ENCODE measurements at places on chromosomes 3 and 15. TPM values are rescaled to one million over a fixed set of nuclear protein-coding genes. Genes with fewer than 3 reads are reported as not detected.

GRCh38 chr3:189404797-189405484 lies 226.2 kb upstream of the TP63 start:
- no peak for DNase-seq

DNA sequence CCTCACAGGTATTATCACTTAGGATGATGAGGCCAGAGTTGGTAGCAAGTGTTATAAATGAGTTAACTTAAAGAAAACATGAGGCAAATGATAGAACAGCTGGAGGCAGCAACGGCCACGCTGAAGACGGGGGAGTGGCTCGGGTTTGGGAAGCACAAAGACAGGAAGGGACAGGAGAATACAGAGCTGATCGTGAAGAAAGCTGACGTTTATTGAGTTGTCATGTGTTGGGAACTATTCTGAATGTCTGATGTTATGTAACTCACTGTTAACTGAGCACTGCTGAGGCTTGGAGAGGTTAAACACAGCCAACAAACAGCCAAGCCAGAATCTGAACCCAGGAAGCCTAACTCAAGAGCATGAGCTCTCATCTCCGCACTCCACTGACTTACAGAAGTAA lies 42.3 kb downstream of the FGD5 start:
- DNase-seq: no peak

DNA sequence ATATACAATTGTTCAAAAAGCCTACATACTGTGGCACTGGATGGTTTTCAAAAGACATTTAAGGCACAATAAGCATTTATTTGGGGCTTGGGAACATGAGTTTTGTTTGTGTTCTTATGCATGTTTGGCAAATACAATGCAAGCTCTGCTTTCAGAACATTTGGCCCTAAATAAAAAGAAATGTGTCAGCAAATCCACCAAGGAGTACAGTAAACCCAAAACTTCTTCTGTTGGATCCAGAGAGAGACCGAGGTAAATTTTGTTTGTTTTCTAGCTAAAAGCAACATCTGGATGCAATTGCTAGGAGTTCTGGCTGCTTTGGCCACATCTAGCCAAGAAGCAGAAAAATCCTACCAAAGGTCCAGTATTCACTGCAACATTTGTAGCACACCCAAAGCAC lies 168.8 kb downstream of the DCLK3 start:
- no peak for DNase-seq

DNA sequence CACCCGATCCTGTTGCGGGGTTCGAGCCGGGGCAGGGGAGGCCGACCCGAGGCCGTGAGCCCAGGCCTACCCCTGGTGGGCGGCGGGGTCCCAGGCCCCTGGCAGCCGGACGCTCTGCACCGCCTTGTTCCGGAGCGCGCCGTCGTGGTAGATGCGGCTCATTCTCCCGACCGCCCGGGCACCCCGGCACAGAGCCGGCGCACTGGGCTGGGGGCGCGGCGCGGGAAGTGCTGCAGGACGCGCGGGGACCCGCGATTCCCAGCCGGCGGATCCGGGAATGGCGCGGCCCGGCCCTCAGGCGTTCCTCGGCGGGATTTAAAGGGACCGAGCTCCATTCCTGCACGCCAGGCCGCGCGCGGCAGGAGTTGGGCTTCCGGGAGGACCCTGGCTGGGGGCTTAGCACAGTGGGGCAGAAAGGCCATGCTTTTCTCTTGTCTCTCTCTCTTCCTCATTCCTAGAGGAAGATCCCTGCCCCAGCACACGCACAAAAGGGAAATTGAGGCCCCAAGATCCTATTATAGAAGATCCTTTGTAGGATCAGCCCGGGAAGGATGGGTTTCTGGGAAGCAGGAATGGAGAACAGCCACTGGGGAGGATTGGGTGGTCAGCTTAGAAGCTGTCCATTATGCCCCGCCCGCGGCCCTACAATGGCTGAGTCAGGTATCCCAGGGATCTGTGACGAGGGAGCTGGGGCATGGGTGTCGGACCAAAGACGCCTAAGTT lies at the start of gene ARPIN:
TSS of gene ARPIN (minus strand) at position 279 of the 723 bp plus-strand sequence. CDS start at position 162, 117 bp downstream.
- DNase-seq: peak; percentile 73

- DNase-seq: no peak
Observed at GRCh38 chr15:39285071-39285470, 295.8 kb upstream of the THBS1 start.

The IQCH gene
- total RNA-seq: 2.0 TPM

- no peak for DNase-seq
Observed at GRCh38 chr15:30974112-30974511, 17.3 kb downstream of the MTMR10 start.

The PARP3 gene
- total RNA-seq: 18.1 TPM

- DNase-seq: peak; percentile 55
Observed at GRCh38 chr3:10330319-10330718, 9.4 kb upstream of the SEC13 start.

GRCh38 chr3:156675830-156676767 lies 1.7 kb downstream of the TIPARP start:
- DNase-seq: peak; percentile 47

- DNase-seq: no peak
Observed at GRCh38 chr3:105260385-105260784, 106.3 kb upstream of the ALCAM start.

- no peak for DNase-seq
Observed at GRCh38 chr15:51382787-51383186, 41.3 kb downstream of the GLDN start.

- DNase-seq: no peak
Observed at GRCh38 chr15:93164409-93164808, 75.4 kb upstream of the RGMA start.

DNA sequence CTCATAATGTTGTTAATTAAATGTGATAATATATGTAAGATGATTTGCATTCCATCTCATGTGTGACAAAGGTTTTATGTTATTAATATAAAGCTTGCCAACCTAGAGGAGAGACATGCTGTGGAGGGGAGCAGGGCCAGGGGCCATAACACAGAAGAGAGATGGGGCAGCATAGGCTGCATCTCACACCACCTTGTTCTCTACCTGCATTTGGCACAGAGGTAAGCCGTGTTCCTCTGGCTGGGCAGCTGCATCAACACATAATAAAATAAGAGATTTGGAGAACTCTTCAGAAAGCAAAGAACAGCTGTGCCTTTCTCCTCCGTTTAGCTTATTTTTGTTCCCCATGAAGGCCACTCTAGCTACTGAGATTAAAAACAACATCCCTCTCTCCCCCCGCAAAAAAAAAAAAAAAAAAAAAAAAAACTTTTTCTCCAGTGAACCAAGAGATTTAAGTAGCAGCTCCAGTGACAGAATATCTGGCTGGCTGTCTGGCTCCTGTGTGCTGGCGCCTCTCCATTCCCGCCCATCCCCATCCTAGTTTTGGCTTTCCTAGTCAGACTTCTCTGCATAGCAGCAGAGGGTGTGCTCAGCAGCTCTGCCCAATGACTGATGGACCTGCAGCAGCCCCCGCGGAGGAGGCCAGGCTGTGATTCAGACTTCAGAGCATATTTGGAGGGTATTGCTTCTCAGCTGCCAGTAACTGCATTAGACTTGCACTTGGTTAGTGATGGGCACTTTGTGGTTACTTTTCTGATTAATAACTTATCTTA lies 52.2 kb upstream of the STXBP5L start:
- peak; percentile 75 for DNase-seq

DNA sequence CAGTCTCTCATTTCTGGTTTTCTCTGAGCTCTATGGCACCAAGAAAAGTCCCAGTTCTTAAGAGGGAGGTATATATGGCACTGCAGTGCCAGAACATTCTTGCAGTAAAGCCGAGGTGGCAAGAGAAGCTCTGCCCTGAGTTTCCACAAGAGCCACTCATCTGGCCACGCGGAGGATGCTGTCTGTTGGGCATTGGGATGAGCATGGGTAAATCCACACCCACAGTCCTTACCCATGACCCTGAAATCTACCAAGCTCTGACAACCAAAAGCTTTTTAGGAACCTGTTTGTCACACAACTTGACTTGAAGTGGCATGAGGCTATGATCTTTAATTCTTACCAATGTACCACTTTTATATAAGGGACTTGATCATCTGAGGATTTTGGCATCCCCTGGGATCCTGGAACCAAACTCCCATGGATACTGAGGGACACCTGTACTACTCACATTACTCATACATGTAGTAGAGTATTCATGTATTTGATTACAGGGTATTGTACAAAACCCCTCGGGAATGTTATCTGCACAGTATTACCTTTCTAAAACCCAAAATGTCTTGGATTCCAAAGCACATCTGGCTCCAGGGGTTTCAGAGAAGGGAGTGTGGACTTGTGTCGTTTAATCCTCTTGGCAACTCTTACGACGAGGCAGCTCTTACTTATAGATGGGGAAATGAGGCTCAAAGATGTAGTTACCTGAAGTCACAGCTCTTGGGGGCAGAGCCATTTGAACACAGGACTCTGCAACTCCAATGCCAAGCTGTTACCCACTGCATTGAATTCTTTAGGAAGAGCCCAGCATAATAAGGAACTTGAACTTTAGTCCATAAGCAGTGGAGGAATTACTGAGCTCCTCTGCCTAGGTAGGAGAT lies 8.8 kb downstream of the RPL32 start:
- DNase-seq: no peak

GRCh38 chr3:26406636-26407035 lies 215.9 kb upstream of the LRRC3B start:
- DNase-seq: no peak

DNA sequence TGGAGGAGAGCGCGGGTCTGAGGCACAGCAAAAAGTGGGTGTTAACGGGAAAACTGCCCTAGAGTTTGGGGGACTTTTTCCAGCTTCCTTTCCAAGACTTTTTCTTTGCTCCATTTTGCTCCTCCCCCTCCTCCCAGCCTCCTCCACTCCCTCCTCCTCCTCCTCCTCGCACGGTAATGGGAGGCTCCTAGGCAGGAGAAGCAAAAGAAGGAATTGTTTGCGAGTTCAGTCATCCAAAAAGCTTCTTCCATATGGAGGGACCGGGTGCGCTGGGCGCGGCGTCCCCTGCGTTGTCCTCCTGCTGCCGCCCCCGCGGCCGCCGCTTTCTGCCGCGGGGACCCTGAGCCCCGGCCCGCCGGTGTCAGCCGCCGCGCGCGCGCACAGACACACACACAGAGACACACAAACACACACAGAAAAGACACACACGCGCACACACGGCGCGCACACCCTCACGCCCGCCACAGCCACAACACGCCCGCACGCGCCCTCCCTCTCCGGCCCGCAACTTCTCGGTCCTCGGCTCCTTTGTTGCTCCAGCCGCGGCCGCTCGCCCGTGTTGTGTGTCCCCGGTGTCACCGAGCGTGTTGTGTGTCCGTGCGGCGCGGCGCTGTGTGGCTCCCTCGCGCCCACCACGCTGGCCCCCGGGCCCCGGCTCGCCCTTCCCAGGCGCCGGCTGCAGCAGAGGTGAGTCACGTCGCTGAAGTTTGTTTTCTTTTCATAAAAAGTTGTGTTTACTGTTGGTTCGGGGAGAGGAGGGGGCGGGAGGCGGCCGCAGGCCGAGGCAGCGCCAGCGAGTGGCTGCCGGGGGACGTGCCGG lies at the start of gene BOC:
TSS of gene BOC (plus strand) at position 228 of the 820 bp plus-strand sequence. CDS start 38,246 bp downstream, outside the sequence.
- DNase-seq: peak; percentile 55

DNA sequence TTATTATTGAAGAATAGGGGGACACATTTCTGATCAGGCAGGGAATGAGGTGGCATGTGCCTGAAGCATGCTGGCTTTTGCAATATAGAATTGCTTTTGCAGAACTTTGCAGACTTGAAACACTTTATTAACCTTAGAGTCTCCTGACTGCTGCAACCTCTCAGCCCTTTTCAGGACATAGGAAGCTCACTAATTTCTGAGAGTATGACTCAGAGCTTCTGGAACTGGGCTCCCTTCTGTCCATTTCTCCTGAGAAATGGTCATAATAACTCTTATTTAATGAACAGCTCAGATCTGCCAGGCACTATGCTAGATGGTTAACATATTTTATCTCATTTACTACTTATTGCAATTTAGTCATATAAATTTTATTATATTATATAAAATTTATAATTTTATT lies 38.6 kb upstream of the DGKG start:
- no peak for DNase-seq

DNA sequence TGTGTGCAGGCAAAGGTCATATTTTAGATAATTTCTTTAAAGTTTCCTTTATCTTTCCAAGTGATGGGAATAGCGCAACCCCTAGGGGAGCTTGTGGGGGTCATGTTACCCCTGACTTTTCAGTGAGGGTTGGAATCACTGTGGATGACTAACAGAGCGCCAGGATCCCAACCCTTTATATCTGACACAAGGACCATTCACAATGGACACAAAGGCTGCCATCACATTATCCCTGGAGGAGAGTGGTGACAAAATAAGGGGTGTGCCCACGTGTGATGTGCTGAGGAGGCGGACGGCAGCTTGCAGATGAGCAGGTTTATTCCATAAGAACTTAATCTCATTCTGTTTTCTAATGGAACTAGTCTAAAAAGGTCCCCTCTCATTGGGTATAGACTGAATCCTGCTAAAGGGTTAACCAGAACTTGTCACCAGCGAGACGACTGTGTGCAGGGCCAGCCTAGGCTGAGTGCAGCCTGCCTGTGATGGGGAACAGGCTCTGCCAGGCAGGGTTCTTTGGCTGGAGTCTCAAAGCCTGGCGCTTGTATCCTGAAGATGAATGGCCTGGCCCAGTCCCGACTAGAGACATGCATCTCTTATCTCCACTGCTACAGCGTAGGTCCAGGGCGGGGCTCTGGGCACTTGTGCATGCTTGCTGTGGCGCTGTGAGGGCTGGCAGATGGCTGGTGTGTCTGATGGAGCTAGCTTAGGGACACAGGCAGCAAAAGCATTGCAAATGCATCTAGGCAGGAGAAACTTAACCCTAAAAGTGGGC lies 50.2 kb downstream of the CHDH start:
- DNase-seq: peak; percentile 75

- no peak for DNase-seq
Observed at GRCh38 chr15:65525622-65526021, 4.6 kb upstream of the HACD3 start.

DNA sequence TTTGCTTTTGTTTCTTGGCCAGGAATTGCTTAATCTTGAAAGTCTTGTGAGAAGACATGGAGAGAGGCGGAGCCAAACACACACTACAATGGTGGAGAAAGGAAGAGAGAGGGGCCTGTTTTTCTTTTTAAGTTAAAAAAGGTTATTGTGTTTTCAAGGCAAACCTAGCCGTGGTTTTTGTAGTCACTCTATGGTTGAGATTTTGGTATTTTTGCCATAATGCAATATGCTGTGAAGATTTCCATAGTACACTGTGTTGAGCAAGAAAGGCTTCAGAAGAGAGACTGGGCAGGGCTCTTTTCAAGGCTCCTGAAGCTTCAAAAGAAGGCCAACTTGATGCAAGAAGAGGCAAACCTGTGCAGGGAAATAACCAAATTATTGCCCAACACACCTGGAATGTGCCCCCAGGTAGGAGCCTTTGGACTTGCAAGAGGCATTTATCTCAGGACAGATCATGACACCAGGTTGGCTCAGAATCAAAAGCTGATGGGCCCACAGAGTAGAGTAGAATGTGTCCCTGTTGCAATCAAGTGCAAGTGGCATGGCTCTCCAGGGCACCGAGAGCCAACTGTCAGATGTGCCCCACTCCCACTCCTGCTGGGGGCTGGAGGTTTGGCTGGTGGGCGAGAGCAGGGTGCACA lies 22.1 kb downstream of the AMOTL2 start:
- peak; percentile 28 for DNase-seq

All from aorta (tissue), 5 donors.